ENCODE measurements at places on chromosomes 2 and 18.

- no peak for DNase-seq
These were observed 57.2 kb downstream of the COBLL1 start for GRCh38 chr2:164784376-164784775.

DNA sequence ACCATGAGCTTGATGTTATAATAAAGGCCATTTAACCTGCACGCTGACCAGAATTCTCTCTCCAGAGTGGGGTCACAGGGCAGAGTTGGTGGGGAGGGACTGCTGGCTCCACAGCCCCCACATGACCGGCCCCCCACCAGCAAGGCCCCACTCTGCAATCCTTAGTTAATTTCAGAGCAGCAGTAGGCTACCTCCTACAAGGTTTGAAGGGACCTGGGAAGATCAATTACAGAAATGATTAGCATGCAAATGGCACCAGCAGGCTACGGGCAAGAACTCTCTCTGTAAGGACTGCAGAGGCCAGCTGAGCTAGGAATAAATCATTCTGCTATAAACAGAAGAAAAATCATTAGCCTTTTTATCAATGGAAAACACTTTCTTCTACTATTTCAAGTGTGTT lies 135.3 kb downstream of the C1D start:
- no peak for DNase-seq

GRCh38 chr2:236835307-236836024 lies 250.2 kb upstream of the COPS8 start:
- no peak for DNase-seq

DNA sequence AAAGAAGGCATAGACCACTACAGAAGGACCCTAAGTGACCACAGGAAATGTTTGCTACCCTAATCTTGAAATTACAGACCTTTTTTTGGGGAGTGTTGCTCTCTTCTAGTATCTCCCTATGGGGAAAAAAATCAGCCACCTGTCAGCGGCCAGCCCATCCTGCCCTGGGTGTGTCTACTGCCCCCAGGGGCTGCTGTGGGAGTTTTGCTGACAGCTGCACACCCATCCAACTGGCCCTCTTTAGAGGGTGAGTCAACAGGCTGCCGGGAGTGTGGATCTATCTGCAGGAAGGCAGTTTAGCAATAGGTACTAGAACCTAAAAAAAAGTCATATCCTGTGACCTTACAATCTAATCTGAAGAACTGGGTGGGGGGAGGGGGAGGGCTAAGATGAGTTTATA lies 796 bp upstream of the DYSF start:
- DNase-seq: no peak

DNA sequence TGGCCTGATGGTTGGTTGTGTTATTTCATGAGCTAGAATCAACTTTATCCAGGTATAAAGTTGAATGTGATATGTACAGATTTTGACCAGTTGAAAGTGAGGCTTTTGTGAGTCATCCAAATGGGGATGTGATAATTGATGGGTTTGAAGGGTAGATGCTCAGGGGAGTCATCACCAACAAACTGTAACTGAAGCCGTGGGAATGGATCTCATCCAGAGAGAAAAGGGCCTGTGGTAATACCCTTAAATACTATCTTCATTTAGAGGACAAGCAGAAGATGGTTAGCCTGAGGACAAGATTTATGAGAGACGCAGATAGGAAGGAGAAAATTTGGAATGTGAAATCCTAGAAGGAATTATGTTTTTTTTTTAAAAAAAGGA lies 90.5 kb upstream of the MYO3B start:
- DNase-seq: no peak

GRCh38 chr2:157848213-157848612 lies 27.9 kb downstream of the ACVR1 start:
- DNase-seq: no peak

DNA sequence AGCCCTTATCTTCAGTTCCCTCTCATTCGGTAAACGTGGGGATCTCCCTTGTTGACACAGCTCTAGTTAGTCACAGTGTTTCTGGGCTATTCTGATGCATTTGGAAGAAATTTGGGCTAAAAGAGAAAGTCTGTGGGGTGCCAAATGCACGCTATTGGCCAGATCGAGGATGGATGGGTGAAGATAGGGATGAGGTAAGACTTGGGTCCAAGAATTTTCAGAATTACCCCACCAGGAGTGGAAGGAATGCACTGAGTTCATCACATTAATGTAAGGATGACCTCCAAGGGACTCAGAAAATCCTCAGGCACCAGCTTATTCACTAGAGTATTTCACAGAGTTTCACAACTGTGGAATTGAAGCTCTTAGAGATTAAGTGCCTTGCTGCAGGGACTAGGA lies 49.3 kb downstream of the NRP2 start:
- DNase-seq: no peak

DNA sequence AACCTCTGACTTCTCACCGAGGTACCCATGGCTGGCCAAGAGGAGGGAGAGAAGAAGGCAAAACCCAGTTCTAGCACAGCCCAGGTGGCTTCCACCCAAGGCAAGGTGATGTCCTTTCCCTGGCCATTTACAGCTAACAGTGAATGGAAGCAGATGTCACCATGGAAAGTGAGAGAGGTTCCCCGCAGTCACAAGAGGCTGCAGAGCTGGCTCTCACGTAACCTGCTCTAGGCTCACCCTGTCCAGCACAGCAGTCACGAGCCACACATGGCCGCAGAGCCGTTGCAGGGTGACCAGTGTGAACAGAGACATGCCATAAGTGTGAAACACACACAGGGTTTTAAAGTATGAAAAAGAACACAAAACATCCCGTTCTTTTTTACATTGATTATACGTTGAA lies 169.4 kb downstream of the TNS1 start:
- DNase-seq: no peak
